ENCODE measurements at places on chromosomes 7 and 10.
A peak's percentile ranks its signal among the peaks of the same experiment; 100 is the strongest.

GRCh38 chr10:24009736-24010135, 199.2 kb upstream of the KIAA1217 start:
- no peak for DNase-seq

GRCh38 chr10:17617031-17617911, at the start of gene HACD1:
Gene HACD1, minus strand, starts transcription at chr10:17617374. Its CDS starts 35 bp downstream, at chr10:17617339.
- peak; percentile 41 for DNase-seq

- no peak for DNase-seq
Measured at GRCh38 chr10:85224366-85224940, 896.1 kb downstream of the CCSER2 start.

- DNase-seq = no peak
Measured at GRCh38 chr10:79002336-79002735, 66.4 kb upstream of the ZMIZ1 start.

DNA sequence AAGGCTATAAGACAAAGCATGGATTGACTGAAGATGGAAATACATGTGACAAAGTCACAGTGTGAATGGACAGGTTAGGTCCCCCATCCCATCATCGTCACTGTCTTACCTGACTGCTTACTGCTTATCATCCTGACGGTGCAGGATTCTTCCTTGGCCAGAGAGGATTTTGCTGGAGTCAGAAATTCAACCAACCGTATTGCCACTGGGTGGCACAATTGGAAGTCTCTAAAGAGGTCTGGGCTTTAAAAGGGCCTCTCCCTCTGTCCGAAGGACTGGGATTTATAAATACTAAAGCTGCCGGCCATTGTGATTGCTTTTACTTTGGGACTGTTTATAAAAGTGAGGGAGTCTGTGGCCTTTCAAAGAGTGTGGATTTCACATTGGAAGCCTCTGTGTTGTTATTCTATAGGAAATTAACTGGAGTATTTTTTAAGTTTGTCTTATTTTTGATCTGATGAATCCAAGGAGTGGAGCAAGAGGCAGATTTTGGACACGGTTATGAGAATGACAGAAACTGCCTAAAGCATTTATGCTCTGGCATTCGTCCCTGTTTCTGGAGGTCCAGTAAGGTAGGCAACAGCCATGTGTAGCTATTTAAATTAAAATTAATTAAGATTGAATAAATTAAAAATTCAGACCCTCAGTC, 113.3 kb upstream of the CREB5 start:
- DNase-seq = no peak

DNA sequence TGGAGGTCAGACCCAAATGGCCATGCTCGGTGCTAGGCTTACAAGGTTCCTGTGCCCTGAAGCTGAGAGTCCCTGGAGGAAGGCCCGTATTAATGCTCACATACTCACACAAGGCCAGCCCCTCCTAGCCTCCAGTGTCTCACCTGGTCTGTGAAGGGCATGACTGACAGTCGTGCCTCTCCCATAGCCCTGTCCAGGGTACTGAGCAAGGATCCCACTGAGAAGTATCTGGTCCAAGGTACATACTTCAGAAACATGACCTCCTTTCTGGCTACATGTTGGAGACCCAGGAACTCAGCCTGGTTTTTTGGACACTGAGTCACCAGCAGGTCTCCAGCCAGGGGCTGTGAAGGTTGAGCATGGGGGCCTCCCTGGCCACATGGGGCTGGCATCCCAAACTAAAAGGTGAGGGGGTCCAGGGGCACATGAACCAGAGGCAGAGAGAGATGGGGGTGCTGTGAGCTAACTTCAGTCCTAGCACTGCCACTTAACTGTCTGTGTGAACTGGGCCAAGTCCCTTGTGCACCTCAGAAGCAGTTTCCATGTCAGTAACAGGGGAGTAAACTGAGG, 17.6 kb upstream of the RASGEF1A start:
- DNase-seq = no peak

GRCh38 chr7:98640375-98640774, 23.3 kb downstream of the NPTX2 start:
- no peak for DNase-seq

DNA sequence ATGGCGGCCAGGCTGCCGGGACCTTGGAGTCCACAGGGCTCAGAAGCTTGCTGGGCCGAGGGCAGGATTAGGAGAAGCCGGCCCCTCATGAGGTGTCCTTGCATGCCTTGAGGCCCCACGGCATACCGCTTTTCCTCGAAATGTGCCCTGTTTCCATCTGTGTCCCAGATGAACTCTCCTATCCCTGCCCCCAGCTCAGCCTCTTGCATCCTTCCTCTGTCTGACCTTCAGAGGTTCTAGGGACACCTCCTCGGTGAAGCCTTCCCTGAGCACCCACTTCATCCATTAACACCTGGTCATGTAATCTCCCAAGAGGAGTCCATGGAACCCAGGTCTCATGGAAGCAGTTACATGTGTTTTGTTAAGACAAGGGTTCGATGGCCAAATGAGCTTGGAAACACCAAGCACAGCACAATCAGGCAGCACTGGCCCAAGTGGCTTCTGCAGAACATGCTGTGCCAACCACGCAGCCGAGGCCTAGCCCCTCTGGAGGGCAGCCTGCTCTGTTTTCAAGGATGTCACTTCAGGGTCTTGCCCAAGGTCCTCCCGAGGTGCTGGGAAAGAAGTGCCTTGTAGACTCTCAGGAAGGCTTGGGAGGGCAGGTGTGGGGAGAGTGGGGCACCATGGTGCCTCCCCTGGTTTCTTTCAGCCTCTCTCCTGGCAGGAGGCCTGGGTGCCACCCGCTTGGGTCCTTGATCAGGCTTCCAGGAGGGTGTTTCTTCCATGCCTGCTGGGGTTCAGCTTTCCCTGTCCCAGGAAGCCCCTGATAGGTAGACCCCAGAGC, 124.3 kb downstream of the NEURL1 start:
- DNase-seq = no peak

DNA sequence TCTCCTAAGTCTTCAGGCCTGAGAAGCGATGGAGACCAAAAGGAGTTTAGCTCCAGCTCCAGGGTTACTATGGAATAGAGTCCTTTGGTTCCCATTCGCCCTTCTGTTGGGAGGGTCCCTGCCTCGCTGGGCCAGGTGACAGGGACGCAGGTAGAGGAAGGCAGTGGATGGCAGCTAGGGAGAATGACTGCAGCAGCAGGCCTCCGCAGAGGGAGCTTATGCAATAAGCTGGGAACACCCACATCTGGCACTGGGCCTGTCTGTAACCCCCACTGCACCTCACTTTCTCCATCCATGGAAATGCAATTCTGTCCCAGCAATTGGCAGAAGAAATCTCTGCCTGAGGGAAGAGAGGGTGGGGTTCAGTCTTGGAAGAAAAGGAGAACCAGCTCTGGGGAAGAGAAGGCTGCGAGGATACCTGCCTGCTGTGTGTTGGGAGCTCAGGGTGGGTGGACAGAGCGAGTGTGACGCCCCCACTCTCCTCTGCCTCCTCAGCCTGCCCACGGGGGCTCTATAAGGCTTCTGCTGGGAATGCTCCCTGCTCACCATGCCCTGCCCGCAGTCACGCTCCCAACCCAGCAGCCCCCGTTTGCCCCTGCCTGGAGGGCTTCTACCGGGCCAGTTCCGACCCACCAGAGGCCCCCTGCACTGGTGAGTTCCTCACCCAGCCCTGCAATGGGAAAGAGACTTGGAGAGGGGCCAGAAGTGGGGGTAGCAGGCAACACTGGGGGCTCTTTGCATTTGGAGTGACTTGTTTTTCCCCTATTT, 10.3 kb downstream of the EPHB6 start:
- DNase-seq = no peak

- no peak for DNase-seq
Measured at GRCh38 chr10:58436071-58436470, 50.9 kb downstream of the TFAM start.

DNA sequence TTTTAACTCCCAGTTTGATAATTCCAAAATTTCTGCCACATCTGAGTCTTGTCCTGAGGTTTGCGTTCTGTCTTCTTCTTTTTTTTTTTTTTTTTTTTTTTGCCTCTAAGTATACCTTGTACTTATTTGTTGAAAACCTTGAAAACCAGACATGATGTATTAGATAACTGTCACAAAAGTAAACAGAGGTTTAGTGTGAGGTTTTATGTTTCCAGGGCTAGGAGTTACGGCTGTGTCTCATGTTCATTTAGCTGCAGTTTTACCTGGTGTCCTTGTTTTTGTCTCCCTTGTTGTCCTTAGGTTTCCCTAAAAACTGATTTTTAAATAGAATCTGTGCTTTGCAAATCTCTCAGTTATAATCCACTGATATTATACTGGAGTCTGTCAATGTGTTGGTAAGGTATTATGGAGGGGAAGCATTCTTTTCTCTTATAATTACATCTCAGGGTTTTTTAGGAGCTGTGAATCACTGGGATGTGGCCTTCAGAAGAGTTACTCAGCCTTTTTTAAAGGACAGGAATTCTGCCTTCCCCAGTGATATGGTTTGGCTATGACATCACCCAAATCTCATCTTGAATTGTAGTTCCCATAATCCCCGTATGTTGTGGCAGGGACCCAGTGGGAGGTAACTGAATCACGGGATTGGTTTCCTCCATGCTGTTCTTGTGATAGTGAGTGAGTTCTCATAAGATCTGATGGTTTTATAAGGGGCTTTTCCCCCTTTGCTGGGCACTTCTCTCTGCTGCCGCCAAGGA, 95.0 kb downstream of the CDCA7L start:
- no peak for DNase-seq

GRCh38 chr7:43139137-43139536, 26.7 kb downstream of the HECW1 start:
- no peak for DNase-seq

All from activated T-cell treated with anti-CD3 and anti-CD28 coated beads for 4 hours (primary cell).